Transverse colon (tissue), 4 donors: ENCODE measurements at places on chromosomes 6 and 20. TPM values are rescaled to one million over a fixed set of nuclear protein-coding genes. Genes with fewer than 3 reads are reported as not detected.

- H3K4me1 ChIP-seq: no peaks in the 10 kb centered on the region
- H3K4me3 ChIP-seq: no peak overlapping the region
- H3K27me3 ChIP-seq: no peaks in the 10 kb centered on the region
- H3K36me3 ChIP-seq: no peaks in the 10 kb centered on the region
- no peak for DNase-seq
Measured at GRCh38 chr6:54419885-54420284, 111.6 kb downstream of the TINAG start.

DNA sequence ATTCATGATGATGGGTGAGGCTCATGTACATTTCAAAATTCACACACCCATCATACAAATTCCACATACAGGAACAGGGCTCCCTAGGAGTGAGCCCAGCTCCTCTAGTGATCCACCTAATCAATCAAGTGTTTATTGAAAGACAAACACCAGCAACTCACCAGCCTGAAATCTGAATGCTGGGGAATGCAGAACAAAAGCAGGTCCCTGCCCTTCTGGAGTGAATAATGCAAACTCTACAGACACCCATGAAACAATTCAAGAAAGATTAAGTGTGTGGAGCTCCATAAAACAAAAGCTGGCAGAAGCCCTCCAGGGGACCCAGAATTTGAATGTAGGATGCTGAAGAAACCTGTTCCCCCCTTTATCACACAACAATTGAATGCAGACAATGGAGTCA lies 396.7 kb upstream of the JARID2 start:
- no peaks in the 10 kb centered on the region for H3K36me3 ChIP-seq
- H3K27ac ChIP-seq: no peak overlapping the region
- H3K4me1 ChIP-seq: no peaks in the 10 kb centered on the region
- H3K27me3 ChIP-seq: no peaks in the 10 kb centered on the region

DNA sequence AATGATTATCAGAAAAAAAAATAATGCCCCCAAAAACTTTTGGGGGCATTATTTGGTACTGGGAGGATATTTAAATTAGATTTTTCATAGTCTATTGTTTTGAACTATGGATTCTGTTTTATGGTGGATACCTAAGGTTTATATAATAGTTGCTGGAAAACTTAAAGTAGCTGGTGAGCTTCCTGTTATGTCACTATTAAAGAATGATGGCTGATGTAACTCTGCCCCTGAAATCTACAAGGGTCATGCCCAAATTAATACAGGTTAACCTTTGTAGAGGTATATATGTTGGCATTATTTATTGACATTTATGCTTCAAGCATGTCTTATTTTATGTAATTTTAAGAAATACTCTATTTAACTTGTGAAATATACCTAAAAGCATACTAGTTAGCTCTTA lies 25.3 kb upstream of the ERVFRD-1 start:
- H3K27me3 ChIP-seq: no peaks in the 10 kb centered on the region
- DNase-seq: no peak

Gene CRISP2
- total RNA-seq: not detected

Gene HLA-DQB2
- total RNA-seq: not detected

Gene CLPSL1
- not detected for total RNA-seq
